COR-L47 (cell line): ENCODE measurements at places on chromosomes 12 and 14.

DNA sequence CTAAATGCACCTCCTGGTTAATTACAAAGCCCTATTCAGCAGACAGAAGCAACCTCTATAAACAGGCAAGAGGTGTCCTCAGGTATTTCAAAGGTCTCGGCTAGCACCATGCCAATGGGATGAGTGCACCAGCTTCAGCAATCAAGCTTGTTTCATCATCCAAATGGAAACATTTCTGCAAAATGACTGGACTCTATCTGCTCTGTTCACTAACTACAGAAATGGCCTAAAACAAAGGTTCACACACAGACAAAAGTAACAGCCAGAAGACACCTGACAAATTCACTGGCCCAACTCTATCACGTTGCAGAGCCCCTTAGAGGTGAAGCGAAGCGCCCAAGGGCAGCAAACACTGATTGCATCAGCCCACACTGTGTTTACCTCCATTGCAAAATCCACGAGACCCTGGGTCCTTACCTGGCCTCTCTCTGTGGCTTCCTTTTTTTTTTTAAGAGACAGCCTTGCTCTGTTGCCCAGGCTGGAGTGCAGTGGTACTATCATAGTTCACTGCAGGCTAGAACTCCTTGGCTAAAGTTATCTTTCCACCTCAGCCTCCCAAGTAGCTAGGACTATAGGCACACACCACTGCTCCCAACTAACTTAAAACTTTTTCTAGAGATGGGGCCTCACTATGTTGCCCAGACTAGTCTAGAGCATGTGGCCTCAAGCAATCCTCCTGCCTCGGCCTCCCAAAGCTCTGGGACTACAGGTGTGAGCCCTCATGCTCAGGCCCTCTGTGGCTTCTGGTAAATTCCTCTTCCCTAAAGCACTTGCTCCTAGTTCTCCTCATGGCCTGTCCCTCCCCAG lies 8.5 kb upstream of the SYNE3 start:
- DNase-seq, result no peak

- DNase-seq, result no peak
These were observed 66.7 kb upstream of the EIF5 start for GRCh38 chr14:103267226-103267910.

DNA sequence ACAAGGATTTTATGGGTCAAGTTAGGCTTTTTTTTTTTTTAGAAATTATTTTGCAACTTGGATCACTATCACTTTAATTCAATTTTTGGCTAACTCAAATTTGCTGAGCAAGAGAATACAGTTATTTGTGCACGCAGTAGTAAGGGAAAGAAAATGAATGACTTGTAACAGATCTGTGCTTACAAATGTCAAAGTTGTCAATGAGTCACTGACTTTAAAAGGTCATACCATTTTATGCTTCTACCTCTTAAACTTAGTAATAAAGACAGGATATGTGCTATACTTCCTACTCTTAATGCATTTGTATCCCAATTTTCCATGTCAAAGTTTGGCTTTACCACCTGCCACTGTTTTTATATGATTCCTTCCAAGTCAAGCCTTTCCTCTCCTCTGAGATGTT lies 131.1 kb upstream of the FBXO33 start:
- DNase-seq, result no peak

DNA sequence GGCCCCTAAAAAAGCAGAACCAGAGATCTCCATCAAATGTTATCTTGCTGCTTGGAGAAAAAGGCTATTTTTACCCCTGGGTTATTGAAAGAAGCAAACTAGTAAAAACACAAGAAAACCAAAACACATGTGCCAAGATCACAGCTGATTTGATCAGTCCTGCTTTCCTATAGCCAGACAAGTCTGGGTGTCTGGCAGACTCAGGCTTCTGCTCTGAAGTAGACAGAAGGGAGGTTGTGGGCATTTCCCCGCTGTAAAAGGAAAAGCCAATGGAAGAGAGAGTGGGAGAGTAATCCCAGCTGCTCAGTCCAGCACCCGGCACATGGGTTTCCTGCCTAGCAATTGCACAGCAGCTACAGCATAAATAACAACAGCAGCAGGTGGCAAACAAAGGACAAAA lies 177.9 kb downstream of the PHLDA1 start:
- DNase-seq, result peak; percentile 3

GRCh38 chr12:109811624-109811995 lies 21.6 kb downstream of the TRPV4 start:
- no peak for DNase-seq

DNA sequence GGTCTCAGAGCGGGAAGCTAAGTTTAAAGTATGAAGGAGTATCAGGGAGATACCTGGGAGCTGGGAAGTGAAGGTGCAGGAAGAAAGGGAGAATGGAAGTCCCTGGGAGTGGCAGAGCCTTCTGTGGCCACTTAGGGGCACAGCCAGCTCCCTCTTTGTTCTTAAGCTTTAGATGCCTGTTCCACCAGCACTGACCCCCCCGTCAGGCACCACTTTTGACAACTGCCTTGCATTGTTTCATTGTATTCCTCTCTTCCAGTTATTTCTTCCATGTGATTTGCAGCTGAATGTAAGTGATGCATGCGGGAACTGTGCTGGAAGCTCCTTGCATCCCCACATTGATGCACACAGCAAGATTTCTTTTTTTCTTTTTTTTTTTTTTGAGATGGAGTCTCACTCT lies 2.6 kb downstream of the GALNT16 start:
- no peak for DNase-seq

- DNase-seq, result no peak
These were observed 29.2 kb downstream of the SLC35E3 start for GRCh38 chr12:68775121-68775630.

GRCh38 chr12:24894879-24895278 lies 54.0 kb downstream of the BCAT1 start:
- no peak for DNase-seq

- no peak for DNase-seq
These were observed 109.1 kb upstream of the BCAT1 start for GRCh38 chr12:25058012-25058411.

DNA sequence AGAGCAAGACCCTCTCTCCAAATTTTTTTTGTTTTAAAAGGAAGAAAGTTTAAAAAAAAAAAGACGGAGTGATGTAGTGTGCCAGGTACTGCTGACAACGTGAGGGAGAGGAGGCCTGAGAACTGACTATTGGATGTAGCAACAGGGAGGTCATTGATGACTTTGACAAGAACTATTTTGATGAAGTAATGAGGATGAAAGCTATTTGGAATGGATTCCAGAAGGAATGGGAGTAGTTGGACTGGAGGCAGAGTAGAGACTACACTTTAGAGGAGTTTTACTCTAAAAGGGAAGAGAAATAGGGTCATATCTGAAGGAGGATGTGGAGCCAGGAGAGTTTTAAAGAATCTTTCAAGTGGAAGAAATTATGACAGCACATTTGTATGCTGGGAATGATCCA lies 27.8 kb upstream of the SLC38A2 start:
- DNase-seq, result no peak

DNA sequence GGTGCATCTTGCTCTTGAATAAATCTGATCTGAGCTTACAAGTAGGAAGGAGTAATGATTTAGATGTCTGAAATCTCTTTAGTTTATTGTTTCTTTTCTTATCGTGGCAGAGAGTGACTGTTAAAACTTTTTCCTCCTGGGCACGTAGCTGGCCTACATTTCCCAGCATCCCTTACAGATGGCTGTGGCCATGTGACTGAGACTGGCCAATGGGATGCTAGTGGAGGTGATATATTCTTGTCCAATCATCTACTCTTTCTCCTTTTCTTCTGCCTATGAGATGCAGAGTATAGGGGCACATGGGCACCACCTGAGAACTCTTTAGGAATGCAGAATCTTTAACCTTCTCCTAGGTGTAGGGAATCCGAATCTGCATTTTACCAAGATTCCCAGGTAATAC lies 237.3 kb downstream of the RGS6 start:
- no peak for DNase-seq

DNA sequence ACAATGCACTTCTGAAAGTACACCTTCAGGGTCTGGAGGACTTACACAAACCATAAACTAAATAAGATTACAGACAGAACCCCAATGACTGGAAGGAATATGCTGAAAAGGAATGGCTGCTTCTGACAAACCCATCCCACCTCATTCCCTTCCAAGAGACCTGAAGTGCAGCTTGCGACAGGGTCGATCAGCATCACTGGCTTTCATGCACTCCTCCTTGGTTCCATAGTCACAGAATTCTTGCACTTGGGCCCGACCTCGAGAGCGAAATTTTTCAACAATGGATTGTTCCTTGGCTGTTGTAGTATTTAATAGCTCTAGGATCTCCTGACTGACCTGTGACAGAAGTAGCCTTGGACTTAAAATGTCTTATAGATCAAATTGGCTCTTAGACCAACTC lies 9.6 kb downstream of the METTL3 start:
- DNase-seq, result no peak

- DNase-seq, result no peak
These were observed 28.8 kb downstream of the ATXN2 start for GRCh38 chr12:111570084-111570961.

DNA sequence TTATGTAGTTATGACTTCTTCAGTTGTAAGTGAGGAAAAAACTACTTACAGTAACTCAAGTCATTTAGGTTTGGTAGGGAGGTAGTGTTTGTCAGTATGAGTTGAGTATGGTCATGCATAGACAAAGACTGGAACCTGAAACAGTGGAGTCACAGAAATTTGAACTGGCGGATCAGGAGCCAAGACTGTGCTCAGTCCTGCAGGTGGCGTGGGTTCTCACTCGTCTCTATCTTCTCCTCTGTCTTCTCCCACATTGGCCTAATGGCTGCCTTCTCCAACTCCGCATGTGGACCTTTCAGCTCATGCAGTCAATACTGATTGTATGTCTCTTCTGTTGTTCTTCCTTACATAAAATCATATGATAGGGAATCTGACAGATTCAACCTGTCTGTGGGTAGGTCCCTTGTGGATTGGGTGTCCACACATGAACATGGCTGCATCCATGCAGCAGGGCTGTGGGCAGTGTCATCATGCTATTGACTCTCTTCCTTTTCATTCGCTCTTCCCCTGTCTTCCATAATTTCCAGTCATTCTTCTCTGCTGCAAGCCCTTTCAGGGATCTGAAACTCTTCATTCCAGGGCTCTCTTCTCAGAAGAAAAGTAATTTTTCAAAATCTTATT lies 78.8 kb upstream of the NEDD1 start:
- no peak for DNase-seq

DNA sequence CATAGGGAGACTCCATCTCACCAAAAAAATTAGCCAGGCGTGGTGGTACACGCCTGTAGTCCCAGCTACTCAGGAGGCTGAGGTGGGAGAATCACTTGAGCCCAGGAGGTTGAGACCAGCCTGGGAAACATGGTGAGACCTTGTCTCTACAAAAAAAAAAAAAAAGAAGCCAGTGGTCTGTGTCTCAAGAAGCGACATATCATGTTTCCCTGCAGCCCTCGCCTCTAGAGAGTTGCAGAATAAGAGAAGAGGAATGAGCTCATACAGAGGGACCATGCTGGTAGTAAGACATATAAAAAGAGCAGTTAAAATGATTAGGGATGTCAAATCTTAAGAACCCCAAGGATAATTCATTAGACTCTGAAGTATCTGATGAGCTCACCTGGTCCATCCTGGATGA lies 39.4 kb upstream of the BICDL1 start:
- DNase-seq, result no peak

DNA sequence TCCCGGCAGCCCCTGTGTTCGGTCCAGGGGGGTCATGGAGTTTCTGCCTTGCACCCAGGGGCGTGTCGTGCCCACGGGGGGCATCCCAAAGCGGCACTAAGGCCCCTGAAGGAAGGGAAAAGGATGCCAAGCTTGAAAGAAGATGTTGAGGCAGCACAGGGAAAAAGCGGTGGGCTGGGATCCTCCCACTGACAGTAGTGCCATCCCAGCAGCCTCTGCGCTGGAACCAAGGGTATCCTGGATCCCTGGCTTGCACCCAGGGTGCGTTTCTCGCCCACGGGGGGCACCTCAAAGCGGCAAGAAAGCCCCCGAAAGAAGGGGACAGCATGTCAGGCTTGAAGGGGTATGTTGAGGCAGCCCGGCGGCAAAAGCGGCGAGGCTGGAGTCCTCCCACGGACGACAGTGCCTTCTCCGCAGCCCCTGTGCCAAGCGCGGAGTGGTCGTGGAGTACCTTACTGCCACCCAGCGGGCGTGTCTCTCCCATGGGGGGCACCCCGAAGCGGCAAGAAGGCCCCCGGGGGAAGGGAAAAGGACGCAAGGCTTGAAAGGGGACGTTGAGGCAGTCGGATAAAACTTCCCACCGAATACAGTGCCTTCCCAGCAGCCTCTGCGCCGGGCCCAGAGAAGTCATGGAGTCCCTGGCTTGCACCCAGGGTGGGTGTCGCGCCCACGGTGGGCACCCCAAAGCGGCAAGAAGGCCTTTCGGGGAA lies 164.4 kb upstream of the ALG10B start:
- no peak for DNase-seq

DNA sequence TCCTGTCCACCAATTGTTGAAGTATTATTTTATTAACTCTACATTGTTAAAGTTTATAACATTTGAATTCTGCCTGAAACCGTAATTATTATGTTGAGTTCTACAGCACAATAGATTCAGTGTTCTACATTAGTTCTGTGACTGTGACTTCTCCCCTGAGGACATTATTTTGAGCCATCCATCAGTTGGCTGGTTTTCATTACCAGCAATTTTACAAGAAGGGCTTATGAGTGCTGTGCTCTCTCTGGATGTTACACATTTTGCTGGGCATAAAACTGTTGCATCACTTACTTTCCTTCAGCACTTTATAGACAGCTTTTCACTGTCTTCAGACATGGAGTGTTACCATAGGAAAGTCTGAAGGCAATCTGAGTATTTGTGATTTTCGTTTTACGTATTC lies 118.2 kb upstream of the KITLG start:
- DNase-seq, result no peak

- DNase-seq, result no peak
These were observed 32.3 kb upstream of the EIF5 start for GRCh38 chr14:103301512-103302354.

DNA sequence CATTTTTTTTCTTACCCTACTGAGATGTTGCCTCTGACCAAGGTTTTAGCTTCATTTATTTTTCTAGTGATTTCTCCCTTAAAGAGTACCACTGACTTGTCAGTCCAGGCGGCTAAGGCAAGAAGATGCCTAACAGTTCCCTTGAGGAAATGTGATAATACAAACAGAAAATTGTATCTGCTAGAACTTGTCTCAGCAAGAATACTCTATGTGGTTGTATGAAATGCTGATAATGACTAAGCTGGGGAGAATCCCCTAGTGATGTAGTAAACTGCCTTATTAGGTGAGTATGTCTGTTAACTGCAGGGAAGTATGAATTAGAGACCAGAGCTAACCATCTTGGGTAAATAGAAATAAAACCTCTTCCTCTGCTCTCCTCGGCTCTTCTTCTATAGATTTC lies 6.7 kb downstream of the C12orf54 start:
- no peak for DNase-seq

GRCh38 chr12:131065801-131066200 lies 112.1 kb downstream of the ADGRD1 start:
- no peak for DNase-seq

GRCh38 chr12:109134186-109134917 lies 18.0 kb downstream of the ACACB start:
- no peak for DNase-seq

GRCh38 chr14:64444140-64444539 lies 21.2 kb upstream of the AKAP5 start:
- no peak for DNase-seq

DNA sequence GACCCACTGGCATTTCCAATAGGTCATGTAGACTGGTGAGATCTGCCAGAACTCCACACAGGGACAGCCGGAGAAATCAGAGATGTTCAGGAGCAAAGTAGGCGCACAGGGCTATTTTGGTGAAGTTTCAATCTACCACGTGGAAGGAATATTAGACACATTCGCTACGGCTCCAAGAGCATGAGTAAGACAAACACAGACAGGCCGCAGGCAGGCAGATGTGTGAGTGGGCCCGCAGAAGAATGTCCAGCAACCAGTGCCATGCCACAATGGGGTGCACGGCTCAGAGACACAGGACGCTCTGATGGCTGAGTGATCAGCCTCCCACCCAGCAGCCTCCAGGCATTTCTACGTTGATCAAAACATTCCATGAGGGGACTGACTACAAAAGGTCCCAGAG lies 10.4 kb downstream of the SLC15A4 start:
- no peak for DNase-seq
